Osteoblast (primary cell): ENCODE measurements at places on chromosomes 16 and 17.

DNA sequence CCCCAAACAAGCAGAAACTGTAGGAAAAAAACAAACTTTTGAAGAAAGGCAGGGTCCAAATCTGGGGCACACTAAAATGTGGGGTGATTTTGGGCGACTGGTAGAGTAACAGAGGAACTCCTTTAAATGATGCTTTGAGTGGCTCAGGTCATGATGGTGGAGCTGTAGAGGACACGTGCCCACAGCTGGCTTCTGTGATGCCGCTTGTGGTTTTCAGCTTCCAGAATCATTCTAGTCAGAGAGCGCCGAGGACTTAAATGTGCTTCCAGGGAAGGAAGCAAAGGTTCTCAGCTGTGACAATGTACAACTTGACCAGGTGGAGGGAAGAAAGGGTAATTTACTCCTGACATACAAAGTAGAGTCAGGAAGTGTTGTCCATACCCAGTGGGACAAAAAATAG is 162.4 kb downstream of the LGALS9B start:
- no peak for DNase-seq

DNA sequence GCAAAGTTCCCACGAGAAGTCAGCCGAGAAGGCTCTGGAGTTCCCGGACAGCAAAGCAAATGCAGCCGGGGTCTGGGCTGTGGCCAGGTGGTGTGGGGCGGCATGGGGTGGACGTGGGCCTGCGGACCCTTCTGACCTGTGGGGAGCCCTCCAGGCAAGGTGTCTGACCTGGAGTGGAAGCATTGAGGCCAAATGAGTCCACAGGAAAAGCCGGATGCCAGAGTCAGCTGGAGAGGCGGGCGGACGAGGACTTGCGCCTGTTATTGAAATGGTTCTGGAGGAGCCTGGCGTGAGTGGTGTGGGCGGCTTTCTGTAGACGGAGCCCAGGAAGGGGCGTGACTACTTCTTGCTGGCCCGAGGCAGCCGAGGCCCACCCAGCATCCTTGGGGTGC is 50.5 kb upstream of the ZNF750 start:
- DNase-seq = no peak

DNA sequence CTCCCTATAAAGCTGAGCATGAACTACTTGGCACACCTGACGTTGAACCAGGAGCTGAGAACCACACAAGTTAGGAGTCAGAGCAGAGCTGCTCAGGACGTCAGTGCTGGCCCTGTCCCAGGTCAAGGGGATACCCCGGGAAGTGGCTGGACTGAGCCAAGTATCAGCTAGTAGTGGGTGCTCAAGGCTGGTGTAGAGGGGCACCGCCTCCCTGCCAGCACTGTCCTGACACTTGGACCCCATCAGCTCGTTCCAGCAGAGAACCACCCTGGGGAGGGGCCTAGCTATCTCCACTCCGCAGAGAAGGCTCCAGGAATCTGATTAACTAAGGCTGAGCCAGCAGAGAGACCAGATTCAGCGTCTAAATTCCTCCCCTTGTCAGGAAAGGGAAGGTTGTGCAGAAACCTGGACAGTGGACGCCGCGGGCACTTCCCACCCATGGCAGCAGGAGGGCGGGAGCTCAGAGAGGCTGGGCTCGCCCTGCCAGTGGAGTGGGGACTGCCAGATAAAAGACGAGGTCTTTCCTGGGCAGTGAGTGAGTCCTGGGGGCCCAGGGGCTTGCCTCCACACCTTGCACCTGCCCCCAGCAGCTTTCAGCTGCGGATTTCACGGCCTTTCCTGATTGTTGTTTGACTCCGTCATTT is 21.0 kb downstream of the C16orf90 start:
- peak; percentile 29 for DNase-seq

DNA sequence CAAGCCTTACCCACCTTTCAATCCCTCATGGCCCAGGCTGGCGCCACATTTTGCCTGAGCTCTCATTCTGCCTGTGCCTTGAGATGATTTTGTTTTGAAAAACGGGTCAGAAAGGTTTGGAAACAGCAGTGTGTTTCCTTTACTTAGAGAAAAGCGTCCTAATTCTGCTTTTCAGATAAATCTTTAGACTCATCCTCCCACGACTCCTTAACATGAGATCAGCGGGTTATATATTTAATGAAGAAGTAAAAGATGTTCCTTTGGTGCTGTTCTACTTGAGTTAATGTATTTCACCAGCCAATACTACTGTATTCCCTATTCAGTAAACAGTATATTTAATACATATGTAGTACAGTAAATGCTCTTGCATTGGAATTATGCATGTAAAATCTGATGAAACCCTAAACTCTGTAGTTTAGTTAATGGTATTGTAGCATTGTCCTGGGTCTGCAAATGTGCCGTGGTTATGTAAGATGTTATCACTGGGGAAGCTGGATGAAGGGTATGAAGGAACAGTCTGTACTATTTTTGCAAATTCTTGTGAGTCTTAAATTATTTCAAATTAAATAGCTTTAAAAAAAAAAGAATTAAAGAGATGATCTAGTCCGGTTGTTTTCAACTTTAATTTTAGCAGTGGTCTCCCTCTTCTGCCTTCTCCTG is 199.4 kb upstream of the CACNG5 start:
- peak; percentile 57 for DNase-seq

DNA sequence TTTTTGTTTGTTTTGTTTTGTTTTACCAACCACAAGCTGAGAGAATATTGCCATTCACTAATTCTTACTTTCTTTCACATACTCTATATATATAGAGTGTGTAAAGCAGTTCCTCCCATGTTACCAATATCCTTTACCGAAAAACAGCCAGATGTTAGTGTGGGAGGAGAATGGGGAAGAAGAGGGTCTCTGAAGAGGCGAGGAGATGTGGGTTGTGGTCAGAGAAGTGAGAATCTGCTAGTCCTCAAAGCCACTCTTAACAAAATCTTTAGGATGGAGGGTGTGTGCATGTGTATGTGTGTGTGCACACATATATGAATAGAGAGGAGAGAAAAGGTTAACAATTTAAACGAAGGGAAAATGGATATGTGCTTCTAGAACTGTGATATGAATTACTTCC is 80.6 kb downstream of the TUBD1 start:
- DNase-seq = no peak

DNA sequence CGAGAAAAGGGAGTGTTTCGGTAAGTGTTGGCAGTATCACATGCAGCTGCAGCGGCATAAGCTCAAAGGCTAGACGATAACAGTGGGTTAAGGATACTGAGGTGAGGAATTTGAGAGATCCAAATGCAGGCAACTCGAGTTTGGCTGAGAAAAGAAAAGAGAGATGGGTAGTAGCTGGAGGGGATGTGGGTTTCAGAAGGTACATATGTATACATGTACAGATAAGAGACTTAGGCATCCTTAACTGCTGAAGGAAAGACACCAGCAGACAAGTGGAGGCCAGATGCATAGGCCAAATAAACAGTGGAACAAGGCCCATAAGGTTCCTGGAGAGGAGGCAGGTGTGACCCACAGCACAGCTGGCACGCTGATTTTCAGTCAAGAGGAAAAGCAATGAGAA is 86.6 kb upstream of the NETO2 start:
- no peak for DNase-seq

DNA sequence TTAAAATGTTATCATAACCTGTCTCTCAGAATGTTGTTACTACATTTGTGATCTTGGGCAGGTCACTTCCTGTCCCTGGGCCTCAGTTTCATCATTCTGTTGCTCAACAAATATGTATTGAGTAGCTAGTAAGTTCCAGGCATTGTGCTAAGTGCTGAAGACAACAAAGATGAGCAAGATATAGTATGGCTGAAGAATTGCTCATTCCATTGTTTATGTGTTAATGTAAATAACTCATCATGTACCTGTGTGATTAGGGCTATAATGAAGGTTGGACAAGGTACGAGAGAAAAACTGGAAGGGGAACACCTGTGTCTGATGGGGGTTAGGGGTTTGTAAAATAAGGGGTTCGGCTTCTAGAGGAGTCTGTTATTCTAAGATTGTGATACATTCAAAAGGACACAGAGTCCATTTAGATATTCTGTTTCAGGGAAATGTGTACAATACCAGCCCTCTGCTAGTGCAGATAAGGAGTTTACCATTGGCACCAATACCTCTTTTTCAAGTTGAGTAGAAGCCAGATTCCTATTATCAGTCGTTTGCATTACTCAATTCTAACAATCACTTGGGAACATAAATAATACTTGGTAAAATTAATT is 20.0 kb downstream of the TUBG1 start:
- peak; percentile 5 for DNase-seq

GRCh38 chr16:24191876-24192402 is 64.2 kb upstream of the CACNG3 start:
- no peak for DNase-seq

DNA sequence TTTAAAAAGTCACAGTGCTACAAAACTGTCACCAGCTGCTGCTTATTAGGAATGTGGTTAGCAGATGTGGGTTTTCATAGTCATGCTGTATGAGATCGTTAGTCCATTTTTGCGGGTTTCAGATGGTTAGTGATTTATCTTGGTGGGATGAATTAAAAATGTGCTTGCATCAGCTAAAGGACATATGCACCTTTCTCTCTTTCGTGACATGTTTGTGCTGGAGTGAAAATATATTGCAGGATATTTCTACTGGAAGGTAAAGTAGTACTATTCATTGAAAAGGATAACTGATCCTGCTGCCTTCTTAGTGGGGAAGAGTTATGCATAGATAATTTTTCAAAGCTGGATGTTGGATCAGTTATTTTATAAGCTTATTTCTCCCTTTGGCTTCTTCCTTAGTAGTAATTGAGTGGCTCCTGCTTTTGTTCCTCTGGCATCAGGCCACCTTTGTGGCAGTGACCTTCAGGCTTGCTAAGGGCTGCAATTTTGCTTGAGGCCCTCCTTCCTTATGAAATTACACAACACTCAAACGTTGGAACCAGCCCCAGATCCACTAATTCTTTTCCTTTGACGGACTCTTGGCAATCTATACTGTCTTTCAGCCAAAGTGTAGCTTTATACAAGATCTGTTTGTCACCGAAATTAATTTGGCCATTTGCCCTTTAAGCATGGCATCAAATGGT is 7.5 kb upstream of the SNTB2 start:
- peak; percentile 68 for DNase-seq

GRCh38 chr16:3983081-3983520 is 102.6 kb upstream of the CREBBP start:
- DNase-seq = peak; percentile 96

- no peak for DNase-seq
Observed at GRCh38 chr17:72318131-72318530, 197.3 kb downstream of the SOX9 start.

- DNase-seq = peak; percentile 8
Observed at GRCh38 chr17:17480593-17481148, 3.9 kb downstream of the MED9 start.

- peak; percentile 68 for DNase-seq
Observed at GRCh38 chr17:72587773-72588511, 467.1 kb downstream of the SOX9 start.

- DNase-seq = no peak
Observed at GRCh38 chr16:23836404-23837311, 875 bp downstream of the PRKCB start.
